NAMALWA (cell line): ENCODE measurements at places on chromosomes 1 and 21.

- peak; percentile 83 for DNase-seq
Measured at GRCh38 chr1:93021539-93022134, 57.4 kb upstream of the MTF2 start.

GRCh38 chr21:29481641-29482040 lies 182.9 kb downstream of the BACH1 start:
- no peak for DNase-seq

DNA sequence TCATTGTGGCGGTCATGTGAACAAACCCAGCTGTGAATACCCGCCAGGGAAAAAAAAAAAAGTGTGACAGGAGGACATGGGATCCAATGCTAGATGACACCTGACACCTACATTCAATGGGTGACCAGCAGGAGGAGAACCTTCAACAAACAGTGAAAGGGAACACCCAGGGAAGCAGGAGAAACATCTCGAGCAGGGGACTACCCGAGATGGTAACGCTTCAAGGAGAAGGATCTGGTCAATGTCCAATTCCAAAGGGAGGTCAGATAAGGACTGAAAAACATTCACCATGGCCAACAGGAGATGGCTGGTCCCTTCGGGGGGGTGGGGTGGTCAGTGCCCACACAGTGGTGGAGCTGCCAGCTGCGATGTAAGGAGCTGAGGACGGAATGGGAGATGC lies 46.3 kb downstream of the PTPN14 start:
- DNase-seq: no peak

GRCh38 chr1:21264898-21265297 lies 25.4 kb downstream of the ECE1 start:
- no peak for DNase-seq

GRCh38 chr21:36288651-36289243 lies 31.2 kb upstream of the MORC3 start:
- no peak for DNase-seq

- DNase-seq: no peak
Measured at GRCh38 chr1:158200527-158200926, 19.8 kb downstream of the CD1D start.
